ENCODE measurements at places on chromosomes 4 and X.

DNA sequence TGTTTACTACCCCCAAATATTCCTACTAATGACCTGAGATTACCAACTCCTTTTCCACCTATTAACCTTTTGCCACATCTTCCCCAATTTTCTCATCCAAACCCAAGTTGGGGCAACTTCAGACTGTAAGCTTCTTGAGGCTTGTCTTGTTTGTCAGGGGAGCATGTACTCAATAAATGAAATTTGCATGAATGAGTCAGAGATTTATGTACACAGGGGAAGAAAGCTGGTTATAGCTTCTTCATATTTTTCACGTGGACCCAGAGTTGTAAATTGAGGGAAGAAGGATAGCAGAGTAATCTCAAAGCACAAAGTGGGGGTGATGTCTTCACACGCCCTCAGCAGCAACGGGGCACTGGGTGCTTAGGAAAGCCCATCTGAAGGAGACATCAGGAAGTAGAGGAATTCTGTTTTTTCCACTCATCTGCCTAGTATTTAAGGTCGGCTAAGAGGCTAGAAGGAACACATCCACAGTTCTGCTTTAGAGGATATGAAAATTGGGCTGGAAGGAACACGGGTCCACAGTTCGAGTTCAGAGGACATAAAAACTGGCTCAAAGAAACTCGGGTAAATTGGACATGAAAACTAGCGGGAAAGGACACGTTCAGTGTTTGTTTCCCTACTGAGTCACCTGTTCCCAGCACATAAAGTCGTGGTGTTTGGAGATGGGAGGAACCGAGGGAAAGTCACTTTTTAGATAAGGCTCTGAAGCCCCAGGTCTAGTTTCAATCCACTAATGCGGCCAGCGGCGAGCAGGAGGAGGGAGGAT lies 696 bp upstream of the CA5B start:
- DNase-seq = no peak

DNA sequence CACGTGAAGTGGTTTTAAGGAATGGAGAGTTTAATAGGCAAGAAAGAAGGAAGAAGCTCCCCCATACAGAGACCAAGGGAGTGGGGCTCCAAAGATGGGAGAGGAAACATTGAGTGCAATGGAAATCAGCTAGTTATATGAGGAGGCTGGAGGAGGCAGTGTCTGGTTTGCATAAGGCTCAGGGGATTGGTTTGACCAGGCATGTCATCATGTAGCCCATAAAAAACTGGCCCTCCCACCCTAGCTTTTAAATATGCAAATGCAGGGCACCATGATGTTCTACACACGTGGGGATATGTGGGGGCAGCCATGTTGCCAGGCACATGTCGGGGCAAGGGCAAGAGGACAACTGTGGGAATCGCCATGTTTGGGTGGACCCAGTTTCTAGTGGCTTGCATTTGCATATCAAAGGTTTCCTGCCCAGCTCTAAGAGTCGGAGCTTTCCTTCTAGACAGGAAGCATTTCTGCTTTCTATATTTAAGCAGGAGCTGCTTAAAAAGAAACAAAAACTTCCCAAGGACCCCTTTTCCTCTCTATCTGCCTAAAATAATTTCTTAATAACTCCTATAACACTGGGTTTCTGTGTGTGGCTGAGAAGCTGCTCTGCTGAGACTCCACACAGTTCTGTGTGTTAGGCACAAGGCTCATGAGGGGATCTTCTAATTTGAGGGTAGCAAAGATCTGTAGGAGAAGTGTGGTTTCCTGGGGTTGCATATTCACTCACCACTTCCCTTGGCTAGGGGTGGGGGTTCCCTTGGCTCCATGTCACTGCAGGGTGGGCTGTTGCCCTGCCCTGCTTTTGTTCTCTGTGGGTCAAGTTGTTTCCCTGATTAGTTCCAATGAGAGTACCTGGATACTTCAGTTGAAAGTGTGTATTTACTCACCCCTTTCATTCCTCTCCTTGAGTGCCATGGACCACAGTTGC lies 113.5 kb downstream of the VSIG4 start:
- DNase-seq = peak; percentile 24

- DNase-seq = peak; percentile 65
Measured at GRCh38 chr4:112145326-112145789, at the start of gene FAM241A. TSS of gene FAM241A (plus strand) at chr4:112145454. CDS start at chr4:112145581, 127 bp downstream.

- DNase-seq = no peak
Measured at GRCh38 chr4:117771647-117772337, 262.5 kb upstream of the NDST3 start.

DNA sequence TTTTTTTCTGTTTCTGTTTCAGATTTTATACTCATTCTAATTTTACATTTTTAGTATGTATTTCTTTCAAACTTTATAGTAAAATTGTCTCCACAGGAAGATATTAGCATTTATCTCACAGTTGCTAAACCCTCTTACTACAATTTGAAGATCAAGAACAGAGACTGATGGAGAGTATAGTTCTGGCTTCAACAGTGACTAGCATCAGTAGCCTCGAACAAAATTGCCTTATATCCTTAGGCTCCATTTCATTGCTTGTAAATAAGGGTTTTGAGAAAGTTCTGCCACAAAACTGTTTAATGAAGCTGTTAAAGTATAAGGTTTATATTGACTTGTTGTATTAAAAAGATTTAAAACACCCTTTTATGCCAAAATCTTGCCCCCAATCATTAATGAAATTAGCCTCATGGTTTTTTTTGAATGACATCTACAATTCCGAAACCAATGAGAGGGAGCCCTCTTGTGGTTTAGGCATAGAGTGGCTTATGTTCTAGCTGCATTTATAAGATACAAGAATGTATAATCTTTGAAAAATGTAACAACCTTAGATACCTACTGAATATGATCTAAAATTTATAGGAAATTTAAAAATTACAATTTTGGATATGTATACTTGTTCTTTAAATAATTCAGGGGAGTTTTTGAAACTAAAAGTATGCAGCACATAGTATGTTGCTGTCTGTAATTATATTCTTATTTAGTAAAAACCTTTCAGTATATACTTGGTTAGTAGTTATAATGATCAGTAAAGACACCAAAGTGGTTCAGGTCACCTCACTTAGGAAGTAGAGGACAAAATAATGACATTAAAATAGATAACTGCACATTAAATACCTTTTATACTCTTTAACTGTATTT lies 109.8 kb upstream of the HPGD start:
- no peak for DNase-seq

DNA sequence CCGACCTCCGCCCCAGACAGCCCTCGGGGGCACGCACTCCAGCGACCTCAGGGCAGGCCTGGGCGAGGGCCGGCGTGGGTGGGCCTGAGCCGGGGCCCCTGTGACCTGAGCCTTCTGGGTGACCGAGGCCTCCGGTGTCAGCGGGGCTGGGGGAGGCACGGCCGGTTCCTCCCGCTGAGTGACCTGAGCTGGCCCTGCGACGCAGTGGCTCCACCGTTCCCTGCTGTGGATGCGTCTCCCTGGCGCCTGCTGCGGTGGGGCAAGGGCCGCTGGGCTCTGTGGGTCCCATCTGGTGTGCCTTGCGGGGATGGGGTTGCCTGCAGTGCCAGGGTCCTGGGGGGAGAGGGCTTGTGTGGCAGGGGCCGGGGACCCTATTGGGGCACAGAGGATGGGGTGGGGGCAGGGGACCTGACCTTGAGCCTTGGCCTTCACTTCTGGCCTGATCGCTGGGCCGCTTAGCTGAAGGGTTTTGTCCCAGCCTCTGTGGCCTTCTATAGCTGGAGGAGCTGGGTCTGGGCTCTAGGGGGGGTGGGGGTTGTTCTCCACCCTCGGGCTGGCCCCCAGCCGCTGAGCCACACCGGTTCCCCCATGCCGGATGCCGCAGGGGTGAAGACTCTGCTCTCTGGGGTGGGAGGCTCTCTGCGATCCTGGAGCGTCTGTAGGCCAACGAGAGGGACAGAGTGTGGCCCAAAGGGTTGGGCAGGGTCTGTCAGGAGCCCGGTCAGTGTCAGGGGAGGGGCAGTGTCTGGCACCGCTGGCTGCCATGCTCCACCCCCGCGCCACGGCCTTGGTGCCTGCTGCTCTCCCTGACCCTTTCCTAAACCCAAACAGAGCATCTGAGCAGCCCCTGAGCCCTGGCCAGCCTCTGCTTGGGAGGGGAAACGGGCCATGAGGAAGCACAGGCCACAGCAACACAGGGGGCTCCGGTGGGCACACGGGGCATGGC lies 2.3 kb downstream of the NAT8L start:
- DNase-seq = no peak

GRCh38 chr4:58983887-58984286 lies 1873.7 kb upstream of the IGFBP7 start:
- no peak for DNase-seq

- DNase-seq = no peak
Measured at GRCh38 chr4:169397762-169398161, 127.0 kb upstream of the SH3RF1 start.

DNA sequence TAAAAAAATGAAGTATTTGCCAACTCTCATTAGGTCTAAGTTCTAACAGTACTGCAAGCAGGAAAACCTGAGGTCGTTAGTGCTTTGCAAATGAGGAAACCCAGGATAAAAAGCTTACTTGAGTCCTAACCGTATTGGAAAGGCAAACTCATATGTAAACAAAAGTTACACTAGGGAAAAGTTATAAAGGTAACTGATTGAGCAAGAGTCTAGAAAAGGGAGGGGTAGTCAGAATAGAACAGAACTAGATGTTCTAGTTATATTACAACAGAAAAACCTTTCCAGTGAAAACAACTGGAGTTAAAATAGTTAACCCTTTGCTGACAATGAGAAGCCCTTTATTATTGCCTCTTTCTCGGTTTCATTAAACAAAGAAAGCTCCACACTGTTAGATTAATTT lies 66.4 kb upstream of the MAOA start:
- no peak for DNase-seq

- DNase-seq = no peak
Measured at GRCh38 chr4:128737098-128737513, 72.4 kb upstream of the JADE1 start.

DNA sequence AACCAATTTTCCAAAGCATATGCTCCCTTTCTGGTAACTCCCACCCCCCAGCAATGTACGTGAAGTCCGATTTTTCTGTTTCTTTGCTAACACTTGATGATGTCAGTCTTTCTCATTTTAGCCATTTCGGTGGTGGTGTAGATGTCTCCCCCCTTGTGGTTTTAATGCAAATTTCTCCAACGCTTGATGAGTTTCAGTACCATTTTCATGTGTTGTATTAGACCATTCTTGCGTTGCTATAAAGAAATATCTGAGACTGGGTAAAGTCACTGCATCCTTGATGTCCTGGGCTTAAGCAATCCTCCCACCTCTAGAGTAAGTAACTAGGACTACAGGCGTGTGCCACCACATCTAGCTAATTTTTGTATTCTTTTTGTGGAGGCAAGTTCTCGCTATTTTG lies 148.4 kb upstream of the VCX3A start:
- DNase-seq = no peak

DNA sequence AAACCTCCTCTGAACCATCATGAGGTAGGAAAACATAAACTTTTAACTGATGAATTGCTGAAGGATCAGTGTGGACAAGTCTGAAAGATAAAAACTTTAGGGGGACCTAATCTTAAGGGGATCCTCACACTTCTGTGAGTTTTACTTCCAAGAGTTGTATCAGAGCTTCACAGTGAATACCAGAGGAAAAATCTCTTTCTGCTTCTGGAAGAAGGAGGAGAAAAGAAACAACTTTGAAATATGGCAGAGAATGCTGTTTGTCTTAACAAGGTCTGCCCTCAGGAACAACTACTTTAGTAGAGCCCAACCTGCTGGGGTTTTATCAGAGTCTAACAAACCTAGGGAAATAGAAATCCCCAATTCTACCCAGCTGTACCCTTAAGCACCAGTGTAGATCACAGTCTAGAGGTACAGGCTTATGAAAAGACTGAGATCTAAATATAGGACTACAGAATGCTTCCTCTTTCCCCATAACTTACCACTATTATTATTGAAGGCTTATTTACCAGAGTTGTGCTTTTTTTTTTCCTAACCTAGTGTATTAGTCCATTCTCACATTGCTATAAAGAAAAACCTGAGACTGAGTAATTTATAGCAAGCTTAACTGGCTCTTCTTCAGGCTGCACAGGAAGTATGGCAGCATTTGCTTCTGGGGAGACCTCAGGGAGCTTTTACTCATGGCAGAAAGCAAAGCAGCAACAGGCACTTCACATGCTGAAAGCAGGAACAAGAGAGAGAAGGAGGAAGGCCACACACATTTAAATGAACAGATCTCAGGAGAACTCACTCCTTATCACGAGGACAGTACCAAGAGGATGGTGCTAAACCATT lies 167.9 kb downstream of the CAMK2D start:
- no peak for DNase-seq

DNA sequence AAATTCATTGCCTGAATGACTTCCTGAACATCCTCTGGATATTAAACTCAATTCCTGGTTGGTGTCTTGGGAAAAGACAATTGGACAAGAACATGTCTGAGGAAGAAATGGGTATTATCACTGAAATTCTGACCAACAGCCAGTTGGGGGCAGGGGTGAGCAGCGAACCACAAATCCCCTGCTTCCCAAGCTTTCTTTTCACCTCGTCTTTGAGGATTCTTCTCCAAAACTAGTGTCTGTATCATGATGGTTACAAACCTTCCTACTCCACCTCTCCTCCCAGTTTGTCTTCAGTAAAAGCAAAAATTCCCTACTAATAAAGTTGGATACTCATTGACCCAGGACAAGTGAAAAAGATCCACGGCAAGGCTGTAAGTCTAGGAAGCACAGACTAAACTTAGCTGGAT lies 48.3 kb upstream of the WDR1 start:
- DNase-seq = no peak

DNA sequence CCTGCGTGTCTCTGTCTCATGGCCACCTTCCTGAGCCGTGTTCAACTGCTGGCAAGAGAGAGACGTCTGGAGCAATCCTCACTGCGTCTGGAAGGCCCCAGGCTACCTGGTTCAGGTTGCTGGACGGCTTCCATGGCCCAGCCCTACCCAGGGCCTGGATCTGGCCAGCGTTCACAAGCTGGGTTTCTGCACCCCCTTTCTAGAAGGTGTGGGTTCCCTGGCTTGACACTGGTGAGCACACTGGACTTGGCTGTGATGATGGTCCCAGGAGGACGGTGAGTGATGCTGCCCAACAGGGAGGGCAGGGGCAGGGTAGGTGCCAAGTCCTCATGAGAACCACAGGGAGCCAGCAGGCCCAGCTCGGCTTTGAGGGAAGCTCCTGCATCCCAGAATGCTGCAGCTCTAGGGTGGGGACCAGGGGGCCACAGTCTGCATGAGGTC lies 63.4 kb downstream of the HTRA3 start:
- DNase-seq = no peak

DNA sequence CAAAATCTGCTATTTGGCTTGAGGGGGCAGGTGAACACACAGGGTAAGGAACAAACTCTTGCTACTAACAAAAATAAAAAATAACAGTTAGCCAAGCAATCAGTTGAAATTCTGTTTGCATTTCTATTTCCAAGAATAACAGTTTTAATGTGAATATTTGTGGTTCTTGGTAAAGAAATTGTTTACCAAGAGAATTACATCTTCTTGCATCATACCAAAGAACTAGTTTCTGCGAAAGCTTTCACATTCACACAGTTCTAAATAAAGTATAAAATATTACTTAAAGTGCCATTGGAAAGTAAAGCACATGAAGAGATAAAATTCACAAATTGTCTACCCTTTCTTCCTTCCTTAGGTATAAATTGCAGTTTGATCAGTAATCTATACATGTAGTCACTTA lies 54.4 kb downstream of the KLHL4 start:
- DNase-seq = no peak
